Liver (tissue), 10 donors: ENCODE measurements at places on chromosomes 4 and X.

DNA sequence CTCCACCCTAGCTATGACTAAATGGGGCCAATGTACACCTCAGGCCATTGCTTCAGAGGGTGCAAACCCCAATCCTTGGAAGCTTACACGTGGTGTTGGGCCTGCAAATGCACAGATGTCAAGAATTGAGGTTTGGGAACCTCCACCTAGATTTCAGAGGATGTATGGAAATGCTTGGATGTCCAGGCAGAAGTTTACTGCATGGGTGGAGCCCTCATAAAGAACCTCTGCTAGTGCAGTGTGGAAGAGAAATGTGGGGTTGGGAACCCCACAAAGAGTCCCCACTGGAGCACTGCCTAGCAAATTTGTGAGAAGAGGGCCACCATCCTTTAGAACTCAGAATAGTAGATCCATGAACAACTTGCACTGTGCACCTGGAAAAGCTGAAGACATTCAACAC, 284.1 kb downstream of the ANTXR2 start:
- H3K27ac ChIP-seq, result no peak overlapping the region
- no peaks in the 10 kb centered on the region for H3K4me1 ChIP-seq
- no peak overlapping the region for H3K4me3 ChIP-seq
- no peaks in the 10 kb centered on the region for H3K36me3 ChIP-seq

DNA sequence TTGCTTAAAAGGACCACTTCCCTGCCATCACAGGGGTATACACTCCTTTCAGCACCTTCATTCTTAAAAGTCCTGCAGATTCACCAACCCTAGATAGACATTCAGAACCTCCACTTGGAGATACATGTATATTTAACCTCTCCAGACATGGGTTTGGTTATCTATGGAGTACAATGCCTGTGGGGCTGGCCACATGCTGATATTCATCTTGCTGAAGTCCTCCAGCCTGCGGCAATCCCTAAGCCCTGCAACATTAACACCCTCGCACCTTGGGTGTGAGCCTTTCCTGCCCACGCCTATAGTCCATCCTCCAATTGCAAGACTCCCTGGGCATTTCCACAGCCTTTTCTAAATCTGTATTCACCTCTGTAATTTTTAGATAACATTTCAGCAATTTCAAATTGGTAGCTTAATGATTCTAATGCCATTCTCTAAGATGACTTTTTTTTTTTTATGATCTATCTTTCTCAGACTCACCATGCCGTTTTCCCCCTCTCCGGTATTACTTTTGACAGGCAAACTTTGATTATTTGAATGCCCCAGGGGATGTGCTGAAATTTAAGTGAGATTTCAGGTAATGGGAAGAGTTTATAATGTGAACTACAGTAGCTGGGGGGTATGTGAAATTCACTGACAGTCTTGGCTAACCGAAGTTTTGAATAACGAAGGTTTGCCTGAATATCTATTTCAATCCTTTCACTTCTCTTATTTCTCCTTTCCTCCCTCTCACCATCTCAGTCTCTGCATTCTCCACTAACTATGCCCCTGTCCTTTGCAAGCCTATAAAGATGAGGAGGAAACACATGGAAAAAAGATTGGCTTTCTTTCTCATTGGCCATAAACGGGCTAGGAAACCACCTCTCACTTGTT, 24.1 kb downstream of the CCDC149 start:
- H3K4me1 ChIP-seq, result no peaks in the 10 kb centered on the region
- no peak for DNase-seq
- H3K36me3 ChIP-seq, result no peaks in the 10 kb centered on the region
- no peak overlapping the region for H3K4me3 ChIP-seq
- H3K27me3 ChIP-seq, result no peaks in the 10 kb centered on the region
- no peak overlapping the region for H3K27ac ChIP-seq

- H3K27me3 ChIP-seq, result no peaks in the 10 kb centered on the region
- H3K4me1 ChIP-seq, result no peaks in the 10 kb centered on the region
- no peak for DNase-seq
- H3K36me3 ChIP-seq, result no peaks in the 10 kb centered on the region
- H3K27ac ChIP-seq, result no peak overlapping the region
- no peak overlapping the region for H3K4me3 ChIP-seq
These were observed 353.8 kb downstream of the PRDM5 start for GRCh38 chr4:120568731-120569130.

DNA sequence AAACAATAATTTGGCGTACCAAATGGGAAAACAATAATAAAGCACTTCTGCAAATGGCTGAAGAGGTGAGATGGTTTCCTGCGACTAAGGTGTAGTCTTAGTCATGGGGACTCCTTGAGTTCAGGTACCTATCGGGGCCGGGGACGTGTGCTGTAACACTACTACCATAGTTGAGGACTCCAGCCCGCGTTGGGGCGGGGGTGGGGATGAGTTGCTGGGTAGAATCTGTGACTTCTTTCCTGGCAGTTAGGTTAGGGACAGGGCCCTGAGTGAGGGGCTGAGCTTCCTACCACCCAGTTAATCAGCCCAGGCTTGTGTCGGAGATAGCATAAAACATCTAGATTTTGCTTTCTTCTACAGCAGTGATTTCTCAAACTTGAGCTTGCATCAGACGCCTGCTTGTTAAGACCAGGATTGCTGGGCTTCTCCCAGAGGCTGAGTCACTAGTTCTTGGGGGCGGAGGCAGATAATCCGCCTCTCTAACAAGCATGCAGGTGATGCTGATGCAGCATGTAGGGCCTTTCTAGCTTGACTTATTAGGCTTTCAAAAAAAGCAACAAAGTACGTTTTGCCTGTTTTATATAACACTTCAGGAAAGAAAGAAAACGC, 30.2 kb downstream of the RBBP7 start:
- peaks cover 35% of the 10 kb centered on the region for H3K36me3 ChIP-seq
- H3K27me3 ChIP-seq, result no peaks in the 10 kb centered on the region
- H3K4me3 ChIP-seq, result no peak overlapping the region
- DNase-seq, result no peak
- no peak overlapping the region for H3K27ac ChIP-seq
- H3K4me1 ChIP-seq, result peaks cover 3% of the 10 kb centered on the region

DNA sequence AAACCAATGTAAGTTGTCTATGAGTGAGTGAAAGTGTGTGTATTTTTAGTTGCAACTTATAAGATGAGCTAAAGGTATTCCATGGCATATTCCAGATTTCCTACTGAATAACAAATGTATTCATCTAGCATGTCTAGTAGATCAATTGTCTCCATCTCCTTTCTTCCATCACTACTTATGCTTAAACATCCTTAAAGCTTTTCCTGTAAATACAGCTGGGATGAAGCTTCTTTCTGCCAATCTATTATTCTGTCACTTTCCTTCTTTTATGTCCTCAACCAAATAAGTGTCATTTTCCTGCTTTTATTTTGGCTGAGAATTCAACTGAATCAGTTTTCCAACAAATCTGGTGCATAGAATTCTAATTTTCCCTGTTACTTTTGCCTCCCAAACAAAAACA, 136.3 kb downstream of the COL25A1 start:
- no peak overlapping the region for H3K4me3 ChIP-seq
- H3K36me3 ChIP-seq, result no peaks in the 10 kb centered on the region
- DNase-seq, result no peak
- H3K27me3 ChIP-seq, result no peaks in the 10 kb centered on the region
- no peak overlapping the region for H3K27ac ChIP-seq

DNA sequence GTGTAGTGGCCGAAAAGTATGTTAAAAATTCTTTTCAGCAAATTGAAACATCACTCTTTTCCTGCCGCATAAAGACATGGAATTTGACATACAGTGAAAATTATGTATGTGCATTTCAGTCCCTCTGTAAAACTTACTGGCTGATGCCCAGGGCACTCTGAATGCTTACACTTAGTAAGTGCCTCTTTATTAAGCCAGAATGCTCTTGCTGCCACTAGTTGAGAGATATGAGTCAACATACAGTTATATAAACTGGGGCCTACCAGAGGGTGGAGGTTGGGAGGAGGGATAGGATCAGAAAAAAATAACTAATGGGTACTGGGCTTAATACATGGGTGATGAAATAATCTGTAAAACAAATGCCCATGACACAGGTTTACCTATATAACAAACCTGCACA, 38.1 kb upstream of the TRPC5 start:
- H3K4me1 ChIP-seq, result no peaks in the 10 kb centered on the region
- H3K27ac ChIP-seq, result no peak overlapping the region
- no peak for DNase-seq
- H3K27me3 ChIP-seq, result no peaks in the 10 kb centered on the region
- H3K4me3 ChIP-seq, result no peak overlapping the region

DNA sequence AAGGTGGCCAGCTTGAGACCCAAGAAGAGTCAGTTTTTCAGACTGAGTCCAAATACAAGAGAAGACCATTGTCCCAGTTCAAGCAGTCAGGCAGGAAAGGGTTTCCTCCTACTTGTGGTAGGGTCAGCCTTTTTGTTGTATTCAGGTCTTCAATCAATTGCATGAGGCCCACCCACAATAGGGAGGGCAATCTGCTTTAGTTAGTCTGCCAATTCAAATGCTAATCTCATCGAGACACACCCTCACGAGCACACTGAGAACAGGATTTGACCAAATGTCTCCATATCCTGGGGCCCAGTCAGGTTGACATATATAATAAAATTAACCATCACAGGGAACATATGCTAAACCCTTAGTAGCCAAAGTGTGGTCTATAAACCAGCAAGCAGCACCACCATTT, 75.3 kb upstream of the FRMPD3 start:
- no peak overlapping the region for H3K4me3 ChIP-seq
- DNase-seq, result no peak

DNA sequence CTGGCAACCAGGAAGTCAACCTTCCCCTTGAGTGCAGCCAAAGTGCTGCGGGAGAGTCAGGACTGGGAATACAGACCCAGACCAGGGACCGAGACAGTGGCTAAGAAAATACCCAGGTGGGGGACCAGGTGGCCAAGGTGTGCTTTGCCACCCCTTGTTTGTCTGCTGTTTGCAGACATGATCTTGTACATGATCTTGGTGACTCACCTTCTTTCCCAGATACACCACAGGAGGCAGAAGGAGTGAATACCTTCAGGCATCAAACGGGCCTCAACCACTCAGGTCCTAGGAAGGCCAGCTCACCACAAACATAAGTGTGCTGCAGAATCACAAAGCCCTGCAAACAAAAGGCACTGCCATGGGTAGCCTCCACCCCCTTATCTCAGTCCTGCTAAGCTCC, 62.0 kb downstream of the CNGA2 start:
- no peaks in the 10 kb centered on the region for H3K4me1 ChIP-seq
- H3K36me3 ChIP-seq, result no peaks in the 10 kb centered on the region
- peaks cover 3% of the 10 kb centered on the region for H3K27me3 ChIP-seq
- DNase-seq, result no peak
- H3K4me3 ChIP-seq, result no peak overlapping the region

- H3K4me3 ChIP-seq, result no peak overlapping the region
- H3K36me3 ChIP-seq, result no peaks in the 10 kb centered on the region
- H3K4me1 ChIP-seq, result no peaks in the 10 kb centered on the region
- no peak for DNase-seq
- H3K27me3 ChIP-seq, result no peaks in the 10 kb centered on the region
These were observed 263.2 kb downstream of the IL15 start for GRCh38 chr4:141899541-141899940.

GRCh38 chr4:95358421-95358820, 190.4 kb downstream of the UNC5C start:
- no peaks in the 10 kb centered on the region for H3K27me3 ChIP-seq
- DNase-seq, result no peak
- H3K27ac ChIP-seq, result no peak overlapping the region

GRCh38 chrX:38882894-38883626, 81.8 kb downstream of the MID1IP1 start:
- H3K4me1 ChIP-seq, result peaks cover 10% of the 10 kb centered on the region
- no peak for DNase-seq

DNA sequence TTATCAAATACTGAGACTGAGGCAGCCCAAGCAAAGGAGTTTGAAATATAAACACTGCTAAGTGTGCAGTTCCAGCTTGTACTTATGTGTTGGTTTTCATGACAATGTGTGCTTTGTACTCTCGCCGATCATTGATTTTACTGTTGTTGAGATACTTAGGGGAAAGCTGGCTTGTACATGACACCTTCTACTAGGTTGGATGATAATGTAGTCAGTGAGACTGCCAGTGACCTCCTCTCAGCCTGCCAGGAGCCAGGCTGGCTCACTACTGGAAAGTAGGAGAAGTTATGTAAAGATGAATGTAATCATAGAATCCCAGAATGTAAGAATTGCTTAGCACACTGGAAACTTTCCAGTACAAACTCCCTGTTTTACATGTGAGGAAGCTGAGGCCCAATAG, 132.0 kb downstream of the AFF2 start:
- no peak for DNase-seq
- H3K27me3 ChIP-seq, result no peaks in the 10 kb centered on the region
- H3K36me3 ChIP-seq, result no peaks in the 10 kb centered on the region
- no peak overlapping the region for H3K27ac ChIP-seq
- H3K4me1 ChIP-seq, result no peaks in the 10 kb centered on the region
- H3K4me3 ChIP-seq, result no peak overlapping the region

- H3K27me3 ChIP-seq, result no peaks in the 10 kb centered on the region
- H3K27ac ChIP-seq, result no peak overlapping the region
- peaks cover 19% of the 10 kb centered on the region for H3K36me3 ChIP-seq
- H3K4me3 ChIP-seq, result no peak overlapping the region
- H3K4me1 ChIP-seq, result no peaks in the 10 kb centered on the region
- no peak for DNase-seq
These were observed 15.4 kb upstream of the MSANTD1 start for GRCh38 chr4:3233391-3234071.

DNA sequence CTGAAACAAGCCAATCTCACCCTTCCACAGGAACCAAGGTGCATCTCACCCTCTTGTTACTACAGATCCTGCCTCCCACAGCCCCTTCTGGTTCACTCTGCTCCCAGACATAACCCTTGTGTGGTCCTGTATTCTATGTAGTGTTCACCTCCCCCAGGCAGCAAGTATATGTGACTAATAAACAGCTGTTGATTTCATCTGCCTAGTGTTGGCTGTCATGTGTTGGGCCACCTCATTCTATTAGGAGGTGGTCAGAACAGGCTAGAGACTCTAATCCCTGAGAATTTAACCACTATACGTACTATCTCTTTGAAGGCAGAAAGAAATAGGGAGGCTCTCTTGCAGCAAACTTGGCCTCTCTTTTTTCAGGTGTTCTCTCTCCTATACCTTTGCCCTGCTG, 134.3 kb upstream of the RPL34 start:
- no peaks in the 10 kb centered on the region for H3K36me3 ChIP-seq
- H3K4me3 ChIP-seq, result no peak overlapping the region
- no peaks in the 10 kb centered on the region for H3K27me3 ChIP-seq
- no peak for DNase-seq
- H3K27ac ChIP-seq, result no peak overlapping the region

GRCh38 chr4:158818560-158819140, 49.8 kb downstream of the FNIP2 start:
- H3K27ac ChIP-seq, result peak overlapping the region; percentile 48
- no peaks in the 10 kb centered on the region for H3K27me3 ChIP-seq
- DNase-seq, result no peak
- H3K4me1 ChIP-seq, result peaks cover 47% of the 10 kb centered on the region

- no peaks in the 10 kb centered on the region for H3K4me1 ChIP-seq
- no peaks in the 10 kb centered on the region for H3K36me3 ChIP-seq
- DNase-seq, result no peak
- no peak overlapping the region for H3K27ac ChIP-seq
- no peaks in the 10 kb centered on the region for H3K27me3 ChIP-seq
These were observed 12.1 kb upstream of the ING2 start for GRCh38 chr4:183492791-183493222.
